Activated CD4-positive, CD25-positive, alpha-beta regulatory T cell treated with anti-CD3 and anti-CD28 coated beads, Interleukin-2, amount 50 U/mL, for 72 hours (primary cell): ENCODE measurements at places on chromosomes 6 and 20.

GRCh38 chr20:54115172-54115854 is 44.9 kb upstream of the BCAS1 start:
- no peak for DNase-seq

- no peak for DNase-seq
These were observed 188.9 kb downstream of the PRKN start for GRCh38 chr6:162538643-162539064.

DNA sequence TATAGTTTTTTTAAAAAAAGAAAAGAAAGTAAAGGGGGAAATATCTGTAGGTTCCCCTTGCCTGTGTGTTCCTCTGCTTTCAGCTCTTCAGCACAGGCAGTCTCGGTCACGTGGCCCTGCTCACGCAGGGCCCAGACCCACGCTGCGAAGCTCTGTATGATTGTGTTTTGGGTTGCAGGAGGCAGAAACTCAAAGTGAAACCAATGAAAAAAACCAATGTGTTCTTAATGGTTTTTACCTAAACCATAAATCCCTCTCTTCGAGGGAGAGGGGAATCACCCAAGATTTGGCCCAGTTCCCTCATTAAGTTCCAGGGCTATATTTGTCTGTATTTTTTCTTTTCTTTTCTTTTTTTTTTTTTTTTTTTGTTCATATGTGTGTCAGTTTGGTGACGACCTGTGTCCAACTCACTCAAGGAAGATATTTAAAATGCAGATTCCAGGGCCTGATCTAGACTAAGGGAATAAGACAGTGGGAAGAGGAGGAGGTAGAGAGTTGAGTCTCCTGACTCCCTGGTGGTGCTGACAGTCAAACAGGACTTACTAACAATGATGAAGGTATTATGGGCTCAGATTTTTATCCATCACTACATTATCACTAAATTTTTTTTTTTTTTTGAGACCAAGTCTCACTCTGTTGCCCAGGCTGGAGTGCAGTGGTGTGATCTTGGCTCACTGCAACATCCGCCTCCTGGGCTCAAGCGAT is 33.8 kb upstream of the RREB1 start:
- DNase-seq, result peak; percentile 60

GRCh38 chr6:112037783-112038216 is 16.1 kb upstream of the CCN6 start:
- DNase-seq, result no peak

GRCh38 chr6:30879684-30880427 is 4.5 kb upstream of the DDR1 start:
- peak; percentile 9 for DNase-seq

GRCh38 chr6:37103169-37104039 is 66.5 kb upstream of the PIM1 start:
- DNase-seq, result no peak

DNA sequence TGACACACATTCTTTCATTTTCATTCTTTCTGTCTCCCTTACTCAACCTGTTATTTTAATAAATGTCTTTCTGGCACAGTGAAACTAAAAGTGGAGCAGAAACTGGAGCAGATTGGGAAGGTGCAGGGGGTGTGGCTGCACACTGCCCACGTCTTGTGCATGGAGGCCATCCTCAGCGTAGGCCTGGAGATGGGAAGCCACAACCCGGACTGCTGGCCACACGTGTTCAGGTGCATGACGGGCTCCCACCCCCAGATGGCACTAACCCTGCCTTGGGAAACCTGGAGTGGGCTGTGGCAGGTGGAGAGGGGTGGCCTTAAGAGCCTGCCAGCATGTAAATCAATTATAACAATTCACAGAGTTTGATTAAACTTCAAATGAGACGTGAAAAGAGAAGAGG is 71.4 kb upstream of the PBOV1 start:
- DNase-seq, result no peak

- no peak for DNase-seq
These were observed 11.4 kb downstream of the SLC35F1 start for GRCh38 chr6:117918454-117918853.

DNA sequence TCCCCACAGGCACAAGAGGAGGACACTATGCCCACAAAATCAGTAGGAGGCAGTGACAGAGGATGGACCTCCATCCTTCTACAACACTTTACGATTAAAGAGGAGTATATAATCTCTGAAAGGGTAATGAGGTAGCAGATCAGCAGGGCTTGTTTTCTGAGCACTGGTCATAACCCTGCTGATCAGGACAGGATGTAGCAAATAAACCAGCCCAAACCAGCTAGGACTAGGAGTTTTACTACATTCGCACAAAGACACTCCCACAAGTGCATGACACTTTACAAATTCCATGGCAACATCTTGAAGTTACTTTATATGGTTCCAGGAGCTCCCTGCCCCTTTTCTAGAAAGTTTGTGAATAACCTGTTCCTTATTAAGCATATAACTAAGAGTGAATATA is 73.3 kb upstream of the CHD6 start:
- DNase-seq, result no peak

DNA sequence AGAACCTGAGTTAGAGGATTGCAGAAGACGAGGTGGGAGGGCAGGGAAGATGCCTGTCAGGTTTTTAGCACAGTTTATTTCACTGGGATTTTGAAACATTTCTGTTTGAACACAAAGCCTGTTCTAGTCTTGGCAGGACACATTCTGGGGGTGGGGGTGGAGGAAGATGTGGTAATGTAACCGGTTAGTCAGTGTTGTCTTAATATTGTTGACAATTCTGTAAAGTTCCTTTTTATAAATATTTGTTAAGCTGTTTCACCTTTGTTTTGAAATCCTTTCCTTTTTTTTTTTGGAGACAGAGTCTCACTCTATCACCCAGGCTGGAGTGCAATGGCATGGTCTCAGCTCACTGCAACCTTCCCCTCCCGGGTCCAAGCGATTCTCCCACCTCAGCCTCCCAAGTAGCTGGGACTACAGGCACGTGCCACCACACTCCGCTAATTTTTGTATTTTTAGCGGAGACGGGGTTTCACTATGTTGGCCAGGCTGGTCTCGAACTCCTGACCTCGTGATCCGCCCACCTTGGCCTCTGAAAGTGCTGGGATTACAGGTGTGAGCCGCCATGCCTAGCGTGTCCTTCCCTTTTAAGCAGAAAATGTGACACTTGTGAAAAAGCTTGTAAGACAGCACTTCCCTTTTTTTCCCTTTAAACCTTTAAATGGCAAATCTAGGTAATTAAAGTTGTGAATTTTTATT is 20.2 kb downstream of the SLC9A8 start:
- DNase-seq, result no peak
